ENCODE measurements at places on chromosomes 16 and 17.

DNA sequence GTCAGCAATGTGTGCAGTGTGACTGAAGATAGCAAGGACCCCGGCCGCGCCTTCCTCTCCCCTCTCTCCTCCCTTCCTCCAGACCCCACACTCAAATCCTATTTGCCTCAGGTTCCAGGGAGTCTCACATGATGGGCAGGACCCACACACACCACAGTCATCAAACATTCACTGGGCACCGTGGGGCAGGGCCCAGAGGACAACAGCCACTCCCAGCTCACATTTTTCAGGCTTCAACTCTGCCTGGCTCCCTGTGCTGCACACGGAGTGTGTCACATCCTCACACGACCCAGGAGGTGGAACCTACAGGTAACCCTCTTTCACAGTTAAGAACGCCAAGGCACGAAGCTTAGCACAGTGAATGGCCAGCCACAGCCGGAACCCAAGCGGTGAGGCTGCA is 30.5 kb downstream of the PEMT start:
- DNase-seq = no peak

- no peak for DNase-seq
These were observed 129.4 kb downstream of the TANGO6 start for GRCh38 chr16:68972720-68973119.

DNA sequence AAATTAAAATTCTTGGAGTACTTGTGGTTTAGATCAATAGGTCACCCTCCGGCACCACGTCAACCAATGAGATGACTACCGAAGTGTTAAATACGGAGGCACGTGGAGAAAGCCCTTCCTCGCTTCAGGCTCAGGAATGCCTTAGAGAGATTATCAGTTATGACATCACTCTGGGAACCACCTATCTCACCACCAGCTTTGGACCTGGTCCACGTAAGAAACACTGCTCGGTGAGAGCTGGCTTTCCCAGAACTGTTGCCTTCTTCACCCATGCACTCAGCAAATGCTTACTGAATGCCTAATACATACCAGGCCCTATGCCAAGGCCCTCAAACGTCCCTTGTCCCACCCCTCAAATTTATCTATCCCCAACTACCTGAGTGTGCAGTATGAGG is 71.3 kb downstream of the SMG6 start:
- no peak for DNase-seq

DNA sequence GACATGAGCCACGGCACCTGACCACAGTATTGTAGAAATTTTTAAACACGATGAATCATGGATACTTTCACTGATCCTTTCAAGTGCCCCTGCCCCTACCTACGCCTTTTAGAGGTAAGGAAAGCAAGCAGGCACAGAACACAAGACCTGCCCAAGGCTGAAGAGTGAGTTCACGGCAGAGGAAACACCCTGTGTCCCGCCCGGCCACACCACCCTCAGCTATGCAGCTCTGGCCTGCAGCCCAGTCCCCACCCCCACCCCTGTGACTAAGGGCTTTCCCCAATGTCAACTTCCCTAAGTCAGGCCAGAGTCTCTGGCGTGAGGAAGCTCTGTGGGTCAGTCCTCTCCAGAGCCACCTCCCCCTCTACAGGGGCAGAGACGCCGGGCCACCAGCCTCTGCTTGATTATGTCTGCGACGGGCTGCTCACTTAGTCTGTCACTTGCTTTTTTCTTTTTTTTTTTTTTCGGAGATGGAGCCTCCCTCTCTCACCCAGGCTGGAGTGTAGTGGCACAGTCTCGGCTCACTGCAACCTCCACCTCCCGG is 8.4 kb downstream of the SLC16A5 start:
- no peak for DNase-seq

- DNase-seq = no peak
These were observed 4.4 kb downstream of the CRLF3 start for GRCh38 chr17:30819971-30820705.

GRCh38 chr17:43353393-43353792 is 45.4 kb upstream of the ARL4D start:
- DNase-seq = no peak

DNA sequence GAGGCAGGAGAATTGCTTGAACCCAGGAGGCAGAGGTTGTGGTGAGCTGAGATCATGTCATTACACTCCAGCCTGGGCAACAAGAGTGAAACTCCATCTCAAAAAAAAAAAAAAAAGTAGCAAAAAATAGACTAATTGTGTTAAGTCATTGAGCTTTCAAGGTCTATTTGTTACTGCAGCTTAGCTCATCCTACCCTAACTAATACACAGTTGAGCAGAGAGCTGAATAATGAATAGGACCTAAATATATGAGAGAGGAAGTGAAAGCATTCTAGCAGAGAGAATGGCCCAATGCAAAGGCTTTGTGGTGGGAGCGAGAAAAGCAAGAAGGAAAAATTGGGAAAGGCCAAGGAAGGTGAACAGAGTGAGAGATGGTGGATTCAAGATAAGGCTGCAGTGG is 128.3 kb downstream of the AXIN2 start:
- no peak for DNase-seq

- no peak for DNase-seq
These were observed 110.6 kb upstream of the SHISA6 start for GRCh38 chr17:11130367-11130766.

- no peak for DNase-seq
These were observed 90.8 kb downstream of the SHISA6 start for GRCh38 chr17:11331547-11332513.

DNA sequence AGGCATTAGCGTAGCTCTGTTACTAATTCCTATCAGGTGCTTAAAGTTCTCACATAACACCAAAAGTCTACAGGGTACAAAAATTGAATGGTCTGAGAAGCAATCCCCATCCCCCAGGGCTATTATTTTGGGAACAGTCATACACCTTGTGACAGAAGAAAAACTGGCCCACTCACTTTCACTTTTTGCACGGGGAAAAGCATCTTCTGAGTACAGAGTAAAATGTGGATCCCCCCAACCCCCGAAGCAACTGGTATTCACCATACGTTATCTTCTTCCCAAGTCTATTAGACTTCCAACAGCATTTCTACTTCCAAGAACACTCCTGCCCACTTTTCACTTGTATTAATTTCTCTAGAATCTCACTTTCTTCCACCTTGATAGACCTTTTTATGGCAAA is 11.8 kb downstream of the GGA3 start:
- DNase-seq = no peak

DNA sequence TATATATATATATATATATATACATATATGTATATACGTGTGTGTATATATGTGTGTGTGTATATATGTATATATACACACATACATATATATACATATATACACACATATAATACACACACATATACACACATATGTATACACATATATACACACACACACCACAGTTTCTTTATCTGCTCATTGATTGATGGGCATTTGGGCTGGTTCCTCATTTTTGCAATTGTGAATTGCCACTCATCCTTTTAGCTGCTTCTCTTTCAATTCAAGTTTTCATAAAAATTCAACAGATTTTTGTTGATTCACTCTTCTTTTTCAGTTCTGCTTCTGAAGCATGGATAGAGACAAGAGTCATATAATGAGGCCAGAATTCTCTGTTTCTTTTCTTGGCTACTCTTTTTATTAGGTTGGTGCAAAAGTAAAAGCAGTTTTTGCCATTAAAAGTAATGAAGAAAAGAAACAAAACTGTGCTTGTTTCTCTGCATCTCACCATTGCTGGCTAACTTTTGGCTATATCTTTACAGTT is 44.5 kb downstream of the SLFN5 start:
- DNase-seq = no peak

GRCh38 chr17:42266918-42267766 is 9.0 kb downstream of the STAT5B start:
- no peak for DNase-seq

- DNase-seq = no peak
These were observed 23.2 kb downstream of the SLC7A6OS start for GRCh38 chr16:68287276-68288251.

DNA sequence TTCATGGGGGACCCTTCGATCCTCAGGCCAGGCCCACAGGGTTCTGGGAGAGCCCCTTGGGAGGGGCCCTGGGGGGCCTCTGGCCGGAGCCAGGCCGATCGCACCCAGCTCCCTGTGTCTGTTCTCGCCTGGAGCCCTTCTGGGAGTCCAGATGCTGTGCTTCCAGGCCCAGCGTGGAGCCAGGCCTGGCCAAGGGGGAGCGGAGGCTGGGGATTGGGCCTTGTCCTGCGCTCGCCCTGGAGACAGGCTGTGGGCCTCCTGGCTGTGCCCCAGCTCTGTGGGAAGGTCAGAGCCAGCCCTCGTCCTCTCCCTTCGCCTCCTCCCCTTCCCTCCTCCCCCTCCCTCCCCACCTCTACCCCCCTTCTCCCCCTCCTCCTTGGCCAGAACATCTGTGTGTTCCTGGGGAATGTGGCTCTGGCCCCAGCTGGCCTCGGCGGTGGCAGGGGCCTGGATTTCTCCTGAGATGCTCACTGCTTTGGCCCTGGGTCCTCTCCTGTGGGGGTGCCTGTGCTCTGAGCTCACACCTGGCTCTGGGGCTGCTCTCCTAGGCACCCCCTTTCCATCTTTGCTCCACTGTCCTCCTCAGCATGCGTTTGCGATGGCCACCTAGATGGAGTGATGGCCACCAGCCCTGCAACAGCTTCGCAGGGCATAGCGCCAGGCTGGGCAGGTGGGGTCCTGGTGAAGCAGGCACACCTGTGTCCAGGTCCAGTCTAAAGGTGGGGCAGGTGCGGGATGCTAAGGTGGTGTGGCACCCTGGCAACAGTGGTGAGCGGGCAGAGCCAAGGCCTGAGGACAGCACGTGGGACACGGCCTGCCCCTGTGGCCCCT is 90.6 kb upstream of the CIBAR2 start:
- DNase-seq = no peak

DNA sequence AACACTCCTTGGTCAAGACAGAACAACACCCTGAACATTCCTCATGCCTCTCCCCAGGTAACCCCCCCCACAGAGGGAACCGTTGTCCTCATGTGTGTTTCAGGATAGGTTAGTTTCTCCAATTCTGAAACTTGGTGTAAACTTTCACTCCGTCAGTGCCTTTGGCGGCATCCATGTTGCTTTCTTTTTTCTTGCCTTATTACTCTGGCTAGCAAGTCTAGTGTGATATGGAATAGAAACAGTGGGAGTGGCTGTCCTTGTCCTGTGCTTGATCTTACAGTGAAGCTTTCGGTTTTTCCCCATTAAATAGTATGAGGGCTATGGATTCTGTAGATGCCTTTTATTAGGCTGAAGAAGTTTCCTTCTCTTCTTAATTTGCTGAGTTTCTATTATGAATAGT is 35.7 kb upstream of the GNG13 start:
- DNase-seq = no peak

- DNase-seq = no peak
These were observed 334.5 kb downstream of the SEC14L1 start for GRCh38 chr17:77475016-77475976.
